ENCODE measurements at places on chromosomes 4 and X. TPM values are rescaled to one million over a fixed set of nuclear protein-coding genes. Genes with fewer than 3 reads are reported as not detected.

The SLC9B1 gene
- total RNA-seq, result 2.0 TPM

The GATA1 gene
- total RNA-seq, result not detected

DNA sequence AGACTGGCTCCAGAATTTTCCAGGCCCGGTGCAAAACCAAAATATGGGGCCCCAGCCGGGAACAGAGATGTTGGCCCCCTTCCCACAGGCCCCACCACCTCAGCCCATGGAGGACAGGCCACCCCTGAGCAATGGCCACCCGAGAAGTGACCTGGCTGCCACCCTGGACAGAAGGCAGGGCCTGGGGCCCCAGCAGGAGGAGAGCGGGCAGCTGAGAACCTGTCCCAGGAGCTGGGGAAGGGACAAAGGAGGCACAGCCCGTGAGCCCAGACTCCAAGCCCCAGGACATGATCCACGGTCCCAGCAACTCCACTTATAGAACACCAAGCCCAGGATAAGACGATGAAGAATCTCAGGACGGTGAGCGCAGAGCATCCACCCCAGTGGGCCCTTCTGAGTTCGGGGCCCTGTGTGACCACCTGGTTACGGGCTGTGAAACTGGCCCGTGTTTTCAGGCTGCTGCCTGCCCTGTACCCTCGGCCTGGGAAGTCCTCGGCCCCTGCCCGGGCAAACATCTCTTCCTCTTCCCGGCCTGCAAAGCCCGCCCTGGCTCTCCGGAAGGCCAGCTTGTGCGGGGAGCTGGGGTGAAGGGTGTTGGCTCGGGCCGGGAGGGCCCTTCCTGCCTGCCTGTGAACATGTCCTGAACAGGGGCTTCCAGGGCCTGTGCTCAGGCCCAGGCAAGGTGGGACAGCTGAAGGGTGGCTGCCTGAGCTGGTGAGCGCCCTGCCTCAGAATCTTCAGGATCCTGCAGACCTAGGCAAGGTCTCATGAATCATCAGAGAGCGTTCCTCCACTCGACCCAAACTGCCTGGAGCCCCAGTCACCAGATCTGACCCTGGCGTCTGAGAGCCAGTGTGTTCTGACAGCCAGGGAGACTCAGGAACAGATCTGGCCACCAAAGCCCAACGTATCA lies 47.0 kb upstream of the MAN2B2 start:
- no peak for DNase-seq

DNA sequence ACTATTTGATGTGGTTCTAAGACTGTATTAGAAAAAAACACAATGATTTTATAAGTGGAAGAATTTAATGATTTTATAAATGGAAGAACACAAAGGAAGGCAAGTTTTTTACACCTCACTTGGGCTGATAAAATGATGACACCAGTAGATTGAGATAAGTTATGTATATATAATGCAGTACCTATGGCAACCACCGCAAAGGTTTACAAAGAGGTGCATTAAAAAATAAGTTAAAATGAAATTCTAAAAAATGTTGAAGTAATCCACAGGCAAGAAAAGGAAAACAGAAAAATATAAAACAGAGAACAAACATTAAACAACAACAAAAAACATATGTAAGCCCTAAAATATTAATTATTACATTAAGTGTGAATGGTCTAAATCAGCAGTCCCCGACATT lies 490.9 kb upstream of the AADAT start:
- no peak for DNase-seq

- DNase-seq, result no peak
These were observed 107.5 kb downstream of the STK32B start for GRCh38 chr4:5158825-5159224.

DNA sequence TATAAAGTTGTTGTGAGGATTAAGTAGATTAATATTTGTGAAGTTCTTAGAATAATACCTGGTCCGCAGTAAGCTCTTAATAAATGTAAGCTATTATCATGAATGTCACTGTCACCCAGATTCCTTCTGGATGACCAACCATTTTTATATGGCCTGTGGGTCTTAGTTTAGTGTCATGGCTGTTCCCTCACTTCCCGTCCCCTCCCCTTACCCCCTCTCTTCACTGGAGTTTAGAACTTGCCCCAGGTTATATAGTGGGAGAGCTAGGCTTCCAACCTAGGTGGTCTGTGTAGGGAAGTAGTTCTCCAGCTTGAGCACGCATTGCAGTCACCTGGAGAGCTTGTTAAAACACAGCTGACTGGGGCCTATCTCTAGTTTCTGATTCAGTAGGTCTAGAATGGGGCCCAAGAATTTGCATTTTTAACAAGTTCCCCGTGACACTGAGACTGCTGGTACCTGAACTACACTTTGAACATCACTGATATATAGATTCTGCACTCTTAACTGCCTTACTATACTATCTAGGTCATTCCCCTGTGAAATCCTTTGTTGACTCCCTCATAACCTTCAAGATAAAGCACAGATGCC lies 66.9 kb upstream of the PLAC1 start:
- no peak for DNase-seq

DNA sequence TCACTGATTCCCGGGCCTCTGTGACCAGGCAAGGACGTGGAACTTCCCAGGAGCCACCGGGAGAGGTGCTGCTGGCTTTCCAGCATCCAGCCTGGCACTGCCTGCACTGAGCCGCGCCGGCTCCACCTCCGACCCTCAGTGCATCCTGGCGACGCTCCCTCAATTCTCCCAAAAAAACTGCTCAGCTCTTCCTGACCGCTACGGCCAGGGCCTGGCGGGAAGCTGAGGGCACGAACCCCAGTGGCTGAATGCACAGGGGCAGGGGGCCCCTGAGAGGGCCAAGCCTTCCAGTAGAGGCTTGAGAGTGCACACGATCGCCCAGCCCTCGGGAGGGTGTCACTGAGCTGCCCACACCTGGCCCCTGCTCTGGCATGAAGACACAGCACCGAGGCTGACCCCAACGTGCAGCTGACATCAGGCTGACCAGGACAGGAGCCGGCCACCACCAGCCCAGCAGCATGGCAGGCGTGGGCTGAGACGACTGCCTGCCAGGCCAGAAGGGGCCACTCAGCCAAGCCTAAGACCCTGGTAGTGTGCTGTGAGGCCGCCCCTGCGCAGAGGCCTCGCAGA lies 6.9 kb downstream of the CTBP1 start:
- DNase-seq, result no peak

All from activated naive CD4-positive, alpha-beta T cell treated with anti-CD3 and anti-CD28 coated beads for 36 hours (primary cell).